Left renal pelvis (tissue), 4 donors: ENCODE measurements at places on chromosomes 1 and 21.
A peak's percentile ranks its signal among the peaks of the same experiment; 100 is the strongest.

- no peak for DNase-seq
Measured at GRCh38 chr1:116020668-116021272, 44.5 kb downstream of the SLC22A15 start.

GRCh38 chr1:14466006-14466405, 132.5 kb upstream of the KAZN start:
- DNase-seq, result peak; percentile 18

- DNase-seq, result no peak
Measured at GRCh38 chr1:27601771-27602461, 2.0 kb downstream of the AHDC1 start.

- DNase-seq, result no peak
Measured at GRCh38 chr1:43951021-43951985, 4.6 kb downstream of the IPO13 start.

DNA sequence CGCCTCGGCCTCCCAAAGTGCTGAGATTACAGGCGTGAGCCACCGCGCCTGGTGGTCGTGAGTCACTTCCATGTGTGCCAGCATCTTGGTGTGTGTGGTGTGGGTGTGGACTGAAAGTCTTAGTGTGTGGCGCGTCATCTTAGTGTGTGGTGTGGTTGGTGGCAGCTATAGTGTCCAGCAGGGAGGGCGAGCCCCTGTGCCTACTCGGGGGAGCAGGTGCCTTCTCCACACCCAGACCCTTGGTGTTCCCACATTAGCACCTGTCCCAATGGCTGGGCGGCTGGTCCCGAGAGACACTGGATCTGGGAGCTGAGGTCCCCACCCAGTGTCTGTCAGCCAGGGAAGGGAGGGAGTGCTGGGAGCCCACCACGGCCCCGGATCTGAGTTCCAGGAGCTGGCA, 2.8 kb downstream of the SCNN1D start:
- no peak for DNase-seq

DNA sequence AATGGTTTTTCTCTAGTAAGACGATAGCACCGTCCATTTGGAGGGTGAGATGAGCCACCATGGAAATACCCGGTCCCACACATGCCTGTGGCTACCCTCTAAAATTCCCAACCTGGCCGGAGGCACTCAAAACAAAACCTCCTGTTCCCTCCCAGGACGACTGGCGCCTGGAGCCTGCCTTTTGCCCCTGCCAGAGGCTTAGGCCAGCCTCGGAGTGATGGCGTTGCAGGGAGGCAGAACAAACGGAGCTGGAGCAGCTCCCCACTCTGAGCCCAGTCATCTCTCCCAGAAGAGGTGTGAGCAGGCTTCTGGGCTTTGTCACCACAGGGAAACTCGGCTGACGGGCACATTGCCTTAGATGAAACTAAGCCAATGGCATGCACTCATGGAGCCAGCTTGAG, 213.7 kb upstream of the HOOK1 start:
- no peak for DNase-seq

- DNase-seq, result peak; percentile 56
Measured at GRCh38 chr1:43763497-43763973, 56.2 kb downstream of the ST3GAL3 start.
